ENCODE measurements at places on chromosomes 3 and 15.

DNA sequence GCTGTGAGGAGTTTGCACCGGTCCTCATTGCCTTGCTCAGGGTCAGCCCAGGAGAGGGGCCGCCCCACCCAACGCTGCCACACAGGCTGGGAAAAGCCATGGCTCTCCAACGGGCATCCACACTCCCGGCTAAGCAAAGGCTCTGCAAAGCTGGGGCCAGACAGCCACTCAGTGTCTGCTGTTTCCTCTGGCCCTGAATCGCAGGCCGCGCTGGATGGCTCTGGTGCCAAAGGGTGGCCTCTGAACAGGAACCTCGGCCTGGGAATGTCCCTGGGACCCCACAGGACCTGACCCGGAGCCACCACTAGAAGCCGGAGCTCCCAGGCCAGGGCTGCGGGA, 42.9 kb downstream of the RPN1 start:
- no peak for DNase-seq

DNA sequence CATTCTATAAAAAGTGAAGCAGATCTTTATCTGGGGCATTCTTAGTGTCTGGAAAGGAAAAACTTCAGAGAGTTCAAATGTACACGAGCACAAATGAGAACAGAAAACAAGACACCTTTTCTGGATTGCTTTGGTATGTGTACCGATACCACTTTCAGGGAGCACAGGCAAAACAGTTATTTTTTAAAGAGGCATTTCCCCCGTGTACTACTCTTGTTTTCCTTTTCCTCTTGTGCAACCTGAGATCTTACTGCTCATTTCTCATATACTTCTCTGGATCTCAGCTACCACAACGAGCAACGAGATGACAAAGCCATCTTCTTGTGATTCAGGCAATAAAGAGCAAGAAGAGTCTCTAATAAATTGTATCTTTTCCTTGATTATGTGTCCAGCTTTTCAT, 463.6 kb downstream of the SHQ1 start:
- DNase-seq, result no peak

DNA sequence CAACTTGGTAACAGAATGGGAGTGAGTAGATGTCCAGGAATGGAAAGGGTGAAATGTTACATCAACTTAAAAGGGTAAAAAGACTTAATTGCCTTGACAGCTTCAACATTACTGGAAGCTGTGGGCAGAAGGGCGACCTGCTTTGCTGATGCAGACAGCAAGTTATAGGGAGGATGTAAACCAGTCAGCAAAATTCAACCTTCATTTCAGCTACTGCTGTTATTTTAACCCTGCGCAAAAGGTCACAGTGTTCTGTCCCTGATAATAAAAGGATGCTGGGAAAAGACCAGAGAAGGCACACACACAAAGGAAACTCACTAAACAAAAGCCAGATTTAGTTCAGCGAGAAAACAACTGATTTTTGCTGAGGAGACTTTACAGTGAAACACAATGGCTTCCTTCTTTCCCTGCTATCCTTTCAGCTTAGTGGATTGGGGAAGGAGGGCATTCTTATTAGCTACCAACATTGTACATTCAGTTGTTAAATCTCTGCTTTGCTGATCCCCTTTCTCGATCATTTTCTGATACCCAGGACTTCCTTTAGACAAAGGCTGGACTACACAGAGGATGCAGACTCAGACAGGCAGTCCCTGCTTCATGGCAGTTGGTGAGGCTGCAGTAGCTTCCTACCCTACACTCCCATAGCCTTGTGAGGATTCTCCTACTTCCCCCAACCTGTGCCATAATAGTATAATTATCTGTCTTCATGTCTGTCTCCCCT, 62.0 kb downstream of the P3H2 start:
- peak; percentile 41 for DNase-seq

- no peak for DNase-seq
These were observed 30.3 kb downstream of the SETD2 start for GRCh38 chr3:47133641-47134040.

GRCh38 chr3:112027826-112028225, 6.7 kb upstream of the TMPRSS7 start:
- no peak for DNase-seq

DNA sequence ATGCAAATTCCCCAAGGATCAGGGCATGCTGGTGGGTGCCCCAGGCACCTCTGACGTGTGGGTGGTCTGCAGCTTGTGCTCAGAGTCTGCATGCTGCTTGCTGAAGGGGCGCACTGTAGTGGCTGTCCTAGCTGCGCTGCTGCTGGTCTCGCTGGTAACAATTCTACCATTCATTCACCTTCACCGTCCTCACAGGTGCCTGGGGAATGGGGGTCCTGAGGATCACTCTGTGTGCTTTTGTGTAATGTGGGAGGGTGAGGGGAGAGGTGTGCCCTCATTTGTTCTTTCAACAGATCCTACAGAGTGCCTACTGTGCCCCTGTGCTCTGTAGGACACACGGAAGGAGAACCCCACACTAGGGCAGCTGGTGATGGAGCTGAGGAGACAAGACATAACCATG, 2.1 kb upstream of the ITGA11 start:
- no peak for DNase-seq

DNA sequence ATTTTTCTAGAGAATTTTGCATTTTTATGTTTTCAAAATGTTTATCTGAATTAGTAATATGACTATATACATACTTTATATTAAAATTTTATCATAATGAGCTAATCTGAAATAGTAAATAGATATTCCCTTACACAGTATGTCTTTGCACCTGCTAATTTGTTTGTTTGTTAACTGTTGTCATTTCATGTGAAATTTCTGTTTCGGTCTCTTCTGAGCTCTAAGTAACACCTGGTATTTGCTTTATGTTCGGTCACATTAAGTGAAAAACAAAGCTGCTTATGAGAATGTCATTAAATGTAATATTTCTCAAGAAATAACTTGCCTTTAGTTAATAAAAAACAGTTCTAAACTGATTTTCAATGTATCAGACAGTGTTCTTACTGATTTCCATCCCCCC, 61.1 kb downstream of the FNDC3B start:
- DNase-seq, result no peak

DNA sequence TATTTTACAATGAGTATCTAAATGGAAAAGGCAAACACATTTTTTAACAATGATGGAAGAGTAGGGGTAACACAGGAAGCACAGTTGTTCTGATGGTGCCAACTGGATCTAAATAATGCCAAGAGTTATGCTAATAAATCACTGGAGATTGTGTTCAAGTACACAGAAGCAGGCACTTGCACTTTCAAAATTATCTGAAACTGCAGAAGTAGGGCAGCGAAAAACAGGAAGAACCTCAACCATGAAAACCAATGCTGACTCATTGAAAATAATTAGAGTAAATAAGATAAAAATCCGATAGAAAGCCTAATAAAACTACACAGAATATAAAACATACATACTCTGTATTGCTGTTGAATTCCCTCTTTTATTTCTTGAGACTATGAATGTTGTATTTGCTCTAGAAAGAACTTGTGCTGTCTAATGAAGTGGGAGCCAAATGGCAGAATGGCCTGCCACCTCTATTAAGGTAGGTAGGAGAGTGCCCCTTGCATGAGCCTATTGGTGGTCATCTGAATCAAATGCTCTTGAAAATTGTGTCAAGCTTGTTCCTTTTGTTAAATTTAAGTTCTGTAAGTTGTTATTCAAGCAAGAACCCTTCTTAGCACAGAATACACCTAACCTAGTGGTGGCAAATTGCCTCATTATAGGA, 93.7 kb downstream of the ABI3BP start:
- no peak for DNase-seq

- DNase-seq, result no peak
These were observed 17.1 kb downstream of the P2RY12 start for GRCh38 chr3:151367448-151367847.

DNA sequence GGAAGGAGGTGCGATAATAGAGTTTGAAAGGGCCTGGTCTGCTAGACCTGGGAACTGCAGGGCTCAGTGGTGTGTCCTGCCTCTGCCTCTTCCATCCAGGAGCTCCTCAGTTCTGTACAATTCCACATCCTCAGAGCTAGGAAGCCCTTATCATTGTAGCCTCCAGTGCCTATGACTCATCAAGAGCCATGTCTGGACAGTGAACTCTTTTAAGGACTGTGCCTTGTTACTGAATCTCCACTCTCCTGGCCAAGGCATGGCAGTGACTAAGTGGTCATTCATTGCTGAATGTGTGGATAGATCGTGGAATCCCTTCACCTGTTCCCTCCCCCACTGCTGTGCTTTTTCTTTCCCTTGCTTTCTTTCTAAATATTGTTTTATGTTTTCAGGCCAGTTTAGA, 2.9 kb downstream of the TIMP4 start:
- peak; percentile 68 for DNase-seq

DNA sequence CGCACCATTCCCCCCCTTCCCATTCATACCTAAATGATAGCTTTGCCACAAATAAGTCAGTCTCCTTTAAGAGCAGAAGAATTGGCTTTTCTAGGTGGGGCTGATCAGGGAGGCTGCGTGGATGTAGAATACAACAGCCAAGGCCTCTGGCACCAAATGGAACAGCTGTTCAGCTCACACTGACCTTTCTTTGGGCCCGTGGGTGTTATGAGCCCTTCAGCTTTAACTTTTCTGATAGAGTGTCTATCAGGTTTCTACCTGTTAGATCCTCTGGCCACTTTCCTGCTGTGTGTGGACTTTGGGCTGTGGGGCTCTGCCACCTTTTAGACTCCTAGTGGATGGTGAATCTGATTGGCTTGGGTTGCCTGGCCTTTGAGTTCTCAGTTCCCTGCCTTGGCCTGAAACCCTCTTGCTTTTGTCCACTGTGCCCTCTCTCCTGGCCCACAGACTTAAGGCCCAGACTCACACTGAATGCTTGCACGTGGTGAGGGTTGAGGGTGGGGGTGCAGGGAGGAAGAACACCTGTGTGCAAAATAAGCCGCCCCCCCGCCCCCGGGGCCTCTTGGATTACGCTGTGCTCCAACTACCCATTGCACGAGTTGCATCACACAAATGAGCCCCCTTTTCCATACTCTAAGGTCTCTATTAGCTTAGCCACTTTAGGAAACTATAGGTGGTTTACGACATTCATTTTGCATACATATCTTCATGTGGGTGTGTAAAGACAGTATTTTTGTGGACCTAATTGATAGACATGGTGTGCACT, 1.3 kb upstream of the RFX7 start:
- no peak for DNase-seq

- no peak for DNase-seq
These were observed 42.2 kb downstream of the SYN2 start for GRCh38 chr3:12046406-12046805.

DNA sequence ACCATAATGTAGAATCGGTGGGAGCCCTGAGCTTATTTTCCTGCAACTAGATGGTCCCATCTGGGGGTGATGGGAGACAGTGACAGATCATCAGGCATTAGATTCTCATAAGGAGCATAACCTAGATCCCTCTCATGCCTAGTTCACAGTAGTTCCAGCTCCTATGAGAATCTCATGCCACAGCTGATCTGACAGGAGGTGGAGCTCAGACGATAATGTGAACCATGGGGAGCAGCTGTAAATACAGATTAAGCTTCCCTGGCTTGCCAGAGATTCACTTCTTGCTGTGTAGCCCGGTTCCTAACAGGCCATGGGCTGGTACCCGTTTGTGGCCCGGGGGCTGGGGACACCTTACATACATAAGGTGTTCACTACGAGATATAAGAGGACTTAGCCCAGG, 67.5 kb upstream of the LRRFIP2 start:
- DNase-seq, result no peak

GRCh38 chr15:85794598-85795336, at the start of gene KLHL25:
Gene KLHL25 (minus strand): TSS chr15:85794925. CDS start chr15:85769810, 25,115 bp downstream.
- peak; percentile 96 for DNase-seq

DNA sequence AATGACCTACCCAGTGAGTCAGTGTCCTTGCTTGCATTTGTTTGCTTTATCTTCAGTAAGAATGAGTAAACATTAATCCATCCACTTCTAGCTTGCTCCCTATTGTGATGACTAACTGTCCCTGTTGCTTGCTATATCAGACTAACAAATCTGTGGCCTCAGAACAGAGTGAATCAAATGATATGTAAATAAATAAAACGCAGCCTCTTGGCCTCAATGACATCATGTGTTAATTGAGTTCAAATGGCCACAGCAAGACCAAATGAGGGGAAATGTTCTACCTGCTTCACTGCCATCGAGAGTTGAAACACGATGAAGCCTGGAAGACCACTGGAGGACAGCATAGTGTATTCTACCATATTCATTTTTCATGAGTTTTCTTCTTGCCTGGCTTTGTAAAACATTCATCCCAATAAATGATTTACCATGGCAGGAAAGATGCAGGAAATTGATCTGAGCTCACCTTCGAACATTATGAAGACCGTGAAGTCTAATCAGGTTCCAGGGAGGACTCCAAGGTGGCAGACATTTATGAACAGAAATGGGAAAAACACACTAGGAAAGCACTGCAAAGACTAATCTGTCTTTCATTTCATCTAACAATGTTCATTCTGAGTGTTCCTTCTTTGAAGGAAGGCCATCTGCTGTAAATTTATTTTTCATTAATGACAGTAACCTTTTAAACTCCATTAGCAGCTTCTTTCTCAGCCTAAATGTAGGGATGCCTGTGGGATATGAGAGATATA, 1144.5 kb downstream of the TUSC7 start:
- no peak for DNase-seq

- DNase-seq, result no peak
These were observed 323.0 kb upstream of the UMPS start for GRCh38 chr3:124407260-124407659.

- DNase-seq, result no peak
These were observed 295.3 kb downstream of the VPS13C start for GRCh38 chr15:61764981-61765380.

Measured in COLO829 (cell line).